ENCODE measurements at places on chromosomes 12 and 14.

GRCh38 chr14:95480109-95480886 lies 36.2 kb downstream of the SYNE3 start:
- DNase-seq, result peak; percentile 29

- no peak for DNase-seq
Measured at GRCh38 chr14:24181371-24182077, 7.1 kb downstream of the IPO4 start.

- DNase-seq, result peak; percentile 66
Measured at GRCh38 chr12:45284096-45284901, 68.4 kb downstream of the ANO6 start.

DNA sequence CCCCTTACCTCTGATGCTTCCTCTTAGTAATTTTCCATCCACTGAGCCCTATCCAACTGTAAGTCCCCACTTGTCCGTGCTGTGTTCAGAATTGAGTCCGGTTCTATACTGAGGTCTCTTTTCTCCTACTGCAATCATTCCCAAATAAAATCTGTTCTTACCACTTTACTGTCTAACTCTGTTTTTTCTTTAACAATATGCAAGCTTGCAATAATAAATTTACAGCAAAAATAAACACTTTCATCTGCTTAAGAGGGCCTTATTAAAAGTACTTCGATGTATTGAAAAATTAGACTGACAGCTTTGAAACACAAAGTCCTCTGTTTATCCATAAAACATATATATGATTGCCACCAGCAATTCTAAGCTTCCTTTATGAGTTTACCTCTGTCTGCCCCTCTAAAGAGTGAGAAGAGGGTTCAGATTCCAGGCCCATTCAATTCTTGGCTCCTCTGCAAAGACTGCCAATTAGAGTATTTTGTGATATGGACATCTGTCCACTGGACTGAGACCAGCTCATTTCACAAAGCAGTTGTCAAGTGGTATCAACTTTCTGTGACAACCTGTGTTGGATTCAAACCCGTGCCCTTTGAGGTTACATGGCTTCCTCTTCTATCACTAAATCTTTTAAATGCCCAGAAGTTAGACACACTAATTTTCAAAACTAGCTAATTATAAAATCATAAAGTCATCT lies 39.9 kb upstream of the G2E3 start:
- no peak for DNase-seq

- DNase-seq, result peak; percentile 88
Measured at GRCh38 chr12:77940011-77940423, 109.3 kb downstream of the NAV3 start.

DNA sequence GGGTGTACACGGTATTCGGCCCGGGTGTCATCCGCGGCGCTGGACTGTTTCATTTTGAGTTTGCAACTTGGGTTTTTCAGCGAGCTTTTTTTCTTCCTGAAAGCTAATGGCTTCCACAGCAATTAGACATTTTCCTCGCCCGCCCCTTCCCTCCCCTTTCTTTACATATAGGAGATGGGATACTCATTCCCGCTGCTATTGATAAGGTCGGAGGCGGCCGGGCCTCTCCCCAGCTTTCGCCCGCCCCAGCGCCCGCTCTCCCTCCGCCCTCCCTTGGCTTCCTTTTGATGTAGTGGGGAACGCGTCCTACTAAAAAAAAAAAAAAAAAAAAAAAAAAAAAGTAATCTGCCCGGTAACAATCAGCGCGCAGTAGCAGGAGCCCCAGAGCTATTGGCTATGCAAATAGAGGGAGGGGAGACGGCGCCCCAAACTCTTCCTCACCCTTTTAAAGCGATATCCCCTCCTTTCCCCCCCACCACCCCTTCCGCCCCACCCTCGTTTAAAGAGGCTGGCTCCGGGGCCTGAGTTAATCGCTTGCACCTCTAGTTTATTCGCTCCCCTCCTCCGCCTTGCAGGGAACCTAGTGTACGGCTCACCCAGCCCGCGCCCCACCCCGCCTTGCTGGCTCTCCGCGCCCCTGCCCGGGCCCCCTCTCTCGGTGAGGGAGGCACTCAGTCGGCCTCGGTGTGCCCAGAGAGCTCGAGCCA lies 1.7 kb upstream of the CCND2 start:
- peak; percentile 40 for DNase-seq

- DNase-seq, result no peak
Measured at GRCh38 chr12:4270831-4271716, 2.5 kb upstream of the CCND2 start.

GRCh38 chr14:93049315-93049714 lies 66.4 kb downstream of the ITPK1 start:
- no peak for DNase-seq

- DNase-seq, result no peak
Measured at GRCh38 chr14:49959822-49960408, 67.0 kb downstream of the ARF6 start.

Data from fibroblast of skin of scalp (primary cell).